ENCODE measurements at places on chromosomes 7 and 10. TPM values are rescaled to one million over a fixed set of nuclear protein-coding genes. Genes with fewer than 3 reads are reported as not detected.

Gene NPC1L1
- 0.30 TPM for total RNA-seq

DNA sequence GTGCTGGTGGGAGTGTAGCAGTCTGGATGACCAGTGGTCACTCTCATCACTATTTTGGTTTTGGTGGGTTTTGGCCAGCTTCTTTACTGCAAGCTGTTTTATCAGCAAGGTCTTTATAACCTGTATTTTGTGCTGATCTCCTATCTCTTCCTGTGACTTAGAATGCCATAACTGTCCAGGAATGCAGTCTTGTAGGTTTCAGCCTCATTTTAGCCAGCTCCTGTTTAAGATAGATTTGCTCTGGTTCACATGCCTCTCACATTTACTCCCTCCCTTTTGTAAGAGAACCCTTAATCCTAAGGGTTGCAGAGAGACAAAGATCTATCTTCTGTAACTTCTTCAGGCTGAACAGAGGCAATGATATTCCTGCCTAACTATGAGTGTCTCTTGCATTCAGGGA is 51.2 kb upstream of the INHBA start:
- DNase-seq: no peak

DNA sequence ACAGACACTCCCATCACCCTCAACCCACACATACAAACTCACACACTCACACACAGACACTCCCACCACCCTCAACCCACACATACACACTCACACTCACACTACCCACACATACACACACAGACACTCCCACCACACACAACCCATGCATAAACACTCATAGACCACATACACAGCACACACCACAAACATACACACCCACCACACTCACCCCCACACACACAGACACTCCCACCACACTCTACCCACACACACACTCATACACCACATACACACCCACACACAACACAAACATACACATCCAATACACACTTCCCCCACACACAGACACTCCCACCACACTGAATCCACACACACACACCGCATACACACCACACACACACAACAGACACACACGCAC is 521.2 kb downstream of the TCERG1L start:
- DNase-seq: no peak

- DNase-seq: peak; percentile 78
Observed at GRCh38 chr7:6653071-6654003, 16.2 kb downstream of the ZNF316 start.

DNA sequence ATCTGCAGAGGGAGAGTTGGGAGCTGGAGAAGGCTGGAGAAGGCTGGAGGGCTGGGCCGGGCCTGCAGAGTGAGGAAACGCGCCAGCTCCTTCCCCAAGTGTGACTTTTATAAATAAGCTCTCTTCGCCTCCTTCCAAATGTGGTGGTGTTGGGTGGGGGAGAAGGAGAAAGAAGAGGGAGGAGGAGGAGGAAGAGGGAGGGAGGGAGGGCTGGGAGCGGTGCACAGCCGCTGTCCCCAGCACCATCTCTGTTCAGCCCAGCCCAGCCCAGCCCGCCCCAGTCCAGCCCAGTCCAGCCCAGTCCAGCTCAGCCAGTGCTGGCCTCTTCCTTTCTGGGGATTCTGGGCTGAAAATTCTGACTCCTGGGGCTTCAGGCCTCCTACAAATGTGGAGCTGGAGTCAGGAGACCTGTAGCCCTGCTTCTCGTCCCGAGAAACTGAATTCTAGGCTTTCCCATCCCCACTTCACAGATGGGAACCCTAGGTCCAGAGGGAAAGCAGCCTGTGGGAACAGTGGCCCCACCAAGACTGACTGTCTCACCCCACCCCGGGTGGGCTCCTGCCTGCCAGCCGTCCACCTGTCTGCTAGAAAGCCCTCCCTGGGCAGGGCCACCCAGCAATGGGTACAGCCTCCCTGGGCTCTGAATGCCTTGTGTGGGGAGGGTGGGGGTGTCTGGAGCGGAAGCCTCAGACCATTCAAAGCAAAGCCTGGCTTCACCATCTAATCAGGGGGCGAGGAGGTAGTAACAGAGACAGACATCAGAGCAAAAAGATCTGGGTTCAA is 2.3 kb downstream of the STX1A start:
- no peak for DNase-seq

DNA sequence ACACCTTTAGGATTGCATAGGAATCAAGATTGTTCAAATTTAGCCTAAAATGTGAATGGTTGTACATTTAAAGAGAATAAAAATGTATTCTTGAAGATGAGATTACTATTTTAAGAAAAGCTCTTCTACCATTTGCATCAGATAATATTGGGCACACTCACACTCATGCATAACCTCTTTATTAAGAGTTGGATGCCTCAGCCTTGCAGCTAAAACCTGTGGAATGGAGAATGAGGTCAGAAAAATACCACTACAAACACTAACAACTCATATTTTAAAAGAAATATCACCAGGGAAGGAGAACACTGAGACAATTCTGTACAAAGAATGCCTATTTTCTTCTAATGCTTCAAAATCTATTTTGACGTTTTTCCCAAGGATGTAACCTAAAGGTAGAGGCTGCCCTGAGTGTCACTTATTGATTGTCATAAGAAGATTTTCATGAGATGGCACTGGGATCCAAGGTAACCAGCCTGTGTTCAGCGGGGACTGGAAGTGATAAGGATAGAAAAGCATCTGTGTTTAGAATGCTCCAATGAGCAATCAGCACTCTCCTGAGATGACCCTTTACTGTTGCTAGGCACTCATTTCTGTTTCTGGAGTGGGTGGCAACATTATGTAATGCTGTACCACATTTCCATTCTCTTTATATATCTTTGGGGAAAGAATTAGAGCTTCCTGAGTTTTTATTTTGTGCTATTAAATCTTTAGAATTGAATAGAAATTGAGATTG is 26.6 kb downstream of the REEP3 start:
- DNase-seq: no peak

- no peak for DNase-seq
Observed at GRCh38 chr10:86601956-86602602, 52.3 kb upstream of the OPN4 start.

DNA sequence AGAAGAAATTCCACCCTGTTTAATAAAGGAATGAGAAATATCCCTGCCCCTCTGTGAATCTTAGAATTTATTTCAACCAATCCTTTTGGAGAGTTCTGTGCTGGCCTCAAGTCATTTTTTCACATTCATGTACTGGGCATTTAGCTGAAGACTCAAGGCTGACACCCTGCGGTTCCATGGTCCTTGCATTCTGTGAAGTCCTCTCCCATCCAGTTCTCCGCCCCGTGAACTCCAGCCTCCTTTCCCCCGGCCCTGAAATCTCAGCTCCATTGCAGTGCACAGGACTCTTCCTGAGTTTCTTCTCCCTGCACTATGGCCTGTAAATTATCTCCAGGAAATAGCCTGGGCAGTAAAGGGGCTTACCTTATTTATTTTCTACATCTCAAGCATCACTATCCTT is 183.0 kb upstream of the KCND2 start:
- DNase-seq: no peak

Gene ZNF117
- total RNA-seq: 9.5 TPM

DNA sequence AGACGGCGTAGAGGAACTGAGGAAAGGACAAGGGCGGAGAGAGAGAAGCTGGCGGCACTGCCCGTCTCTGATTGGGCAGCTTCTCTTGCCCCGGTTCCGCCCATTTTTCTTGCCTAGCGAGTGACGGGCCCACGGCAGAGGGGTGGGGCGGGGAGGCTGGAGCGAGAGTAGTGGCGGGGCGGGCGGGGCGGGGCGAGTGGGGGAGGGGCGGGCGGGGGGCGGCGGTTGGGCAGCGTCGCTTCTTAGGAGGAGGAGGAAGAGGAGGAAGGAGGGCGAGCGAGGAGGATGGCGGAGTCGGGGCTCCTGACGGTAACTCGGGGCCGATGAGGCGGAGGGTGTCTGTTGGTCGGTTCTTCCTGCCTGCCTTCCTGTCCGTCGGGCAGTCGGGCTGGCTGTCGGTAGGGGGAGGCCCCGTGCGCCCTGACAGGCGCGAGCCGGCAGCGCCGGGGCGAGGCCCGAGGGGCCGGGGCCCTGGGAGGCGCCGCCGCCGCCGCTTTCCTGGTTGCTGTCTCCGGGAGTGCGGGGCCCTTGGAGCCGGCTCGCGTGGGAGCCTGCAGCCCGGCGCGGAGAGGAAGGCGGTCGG is at the start of gene SHOC2:
TSS of gene SHOC2 (plus strand) at position 256 of the 583 bp plus-strand sequence. CDS start 44,755 bp downstream, outside the sequence.
- DNase-seq: peak; percentile 100

- no peak for DNase-seq
Observed at GRCh38 chr7:111362506-111363054, 199.7 kb downstream of the IMMP2L start.

- DNase-seq: peak; percentile 8
Observed at GRCh38 chr10:5528989-5529701, 4.4 kb downstream of the CALML3 start.

GRCh38 chr7:11127114-11127785 is 153.6 kb downstream of the PHF14 start:
- DNase-seq: no peak

DNA sequence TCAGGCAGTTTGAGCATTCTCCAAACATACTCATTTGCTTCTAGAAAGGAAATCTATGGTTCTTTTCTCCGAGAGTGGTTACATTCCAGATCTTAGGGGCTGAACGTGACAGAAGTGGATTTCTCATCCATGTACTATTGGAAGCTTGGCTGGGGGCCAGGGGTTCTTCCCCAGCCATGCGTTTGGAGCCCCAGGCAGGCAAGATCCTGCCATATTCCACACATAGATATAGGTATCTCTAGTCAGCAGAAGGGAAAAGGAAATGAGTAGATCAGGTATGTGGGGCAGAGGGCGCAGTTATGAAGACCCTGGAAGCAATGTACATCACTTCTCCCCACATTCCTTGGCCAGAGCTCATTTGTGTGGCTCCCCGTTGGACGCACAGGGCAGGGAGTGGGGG is 299.8 kb downstream of the CCDC3 start:
- DNase-seq: no peak

GRCh38 chr10:50250096-50250854 is 1.0 kb downstream of the ASAH2 start:
- no peak for DNase-seq

Gene INSYN2A
- 1.1 TPM for total RNA-seq

- no peak for DNase-seq
Observed at GRCh38 chr10:81872206-81872862, 2.7 kb upstream of the NRG3 start.

- DNase-seq: no peak
Observed at GRCh38 chr7:155857141-155857540, 44.9 kb upstream of the SHH start.

DNA sequence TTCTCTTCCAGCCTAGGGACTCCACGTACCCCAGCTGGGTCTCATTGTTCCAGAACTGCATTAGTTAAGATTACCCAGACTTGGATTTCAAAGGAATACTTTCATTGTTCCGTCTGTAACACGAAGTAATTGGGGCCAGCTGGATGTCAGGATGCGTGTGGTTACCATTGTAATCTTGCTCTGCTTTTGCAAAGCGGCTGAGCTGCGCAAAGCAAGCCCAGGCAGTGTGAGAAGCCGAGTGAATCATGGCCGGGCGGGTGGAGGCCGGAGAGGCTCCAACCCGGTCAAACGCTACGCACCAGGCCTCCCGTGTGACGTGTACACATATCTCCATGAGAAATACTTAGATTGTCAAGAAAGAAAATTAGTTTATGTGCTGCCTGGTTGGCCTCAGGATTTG is 21.0 kb downstream of the LRRC17 start:
- DNase-seq: no peak

Gene NACAD
- total RNA-seq: 2.3 TPM

Gene TFPI2
- 2.6 TPM for total RNA-seq

Gene HDAC9
- total RNA-seq: 9.4 TPM

DNA sequence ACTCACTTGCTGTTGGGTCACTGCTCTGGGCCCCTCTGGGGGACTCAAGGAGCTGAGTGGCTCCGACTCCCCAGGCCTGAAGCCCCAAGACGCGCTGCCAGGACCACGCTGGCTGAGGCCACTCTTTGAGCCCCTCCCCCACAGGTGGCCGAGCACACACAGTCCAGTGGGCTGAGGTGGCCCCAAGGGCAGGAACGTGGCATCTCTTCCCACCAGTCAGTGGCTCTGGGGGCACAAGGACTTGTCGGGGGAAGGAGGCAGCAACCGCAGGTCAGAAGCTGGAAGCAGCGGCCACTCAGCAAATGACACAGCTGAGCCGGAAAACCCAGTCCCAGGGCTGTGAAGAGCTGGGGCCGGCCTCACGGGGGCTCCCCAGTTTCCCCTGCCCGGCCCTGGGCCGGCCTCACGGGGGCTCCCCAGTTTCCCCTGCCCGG is 24.1 kb downstream of the GRIFIN start:
- peak; percentile 44 for DNase-seq

DNA sequence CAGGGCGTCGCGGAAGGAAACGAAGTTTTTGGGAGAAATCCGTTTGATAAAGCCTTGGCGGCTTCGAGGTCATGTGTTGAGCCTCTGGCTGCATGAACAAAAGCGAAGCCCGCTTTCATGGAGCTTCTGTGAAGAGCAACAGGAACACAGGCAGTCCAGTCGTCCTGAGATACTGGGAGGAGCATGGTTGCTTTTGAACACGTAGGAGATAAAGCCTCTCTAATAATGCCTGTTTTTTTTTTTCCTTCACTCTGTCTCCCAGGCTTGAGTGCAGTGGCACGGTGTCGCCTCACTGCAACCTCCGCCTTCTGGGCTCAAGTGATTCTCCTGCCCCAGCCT is 473 bp upstream of the ZNF32 start:
- DNase-seq: no peak

Gene CCL24
- total RNA-seq: not detected

Gene MOGAT3
- not detected for total RNA-seq

DNA sequence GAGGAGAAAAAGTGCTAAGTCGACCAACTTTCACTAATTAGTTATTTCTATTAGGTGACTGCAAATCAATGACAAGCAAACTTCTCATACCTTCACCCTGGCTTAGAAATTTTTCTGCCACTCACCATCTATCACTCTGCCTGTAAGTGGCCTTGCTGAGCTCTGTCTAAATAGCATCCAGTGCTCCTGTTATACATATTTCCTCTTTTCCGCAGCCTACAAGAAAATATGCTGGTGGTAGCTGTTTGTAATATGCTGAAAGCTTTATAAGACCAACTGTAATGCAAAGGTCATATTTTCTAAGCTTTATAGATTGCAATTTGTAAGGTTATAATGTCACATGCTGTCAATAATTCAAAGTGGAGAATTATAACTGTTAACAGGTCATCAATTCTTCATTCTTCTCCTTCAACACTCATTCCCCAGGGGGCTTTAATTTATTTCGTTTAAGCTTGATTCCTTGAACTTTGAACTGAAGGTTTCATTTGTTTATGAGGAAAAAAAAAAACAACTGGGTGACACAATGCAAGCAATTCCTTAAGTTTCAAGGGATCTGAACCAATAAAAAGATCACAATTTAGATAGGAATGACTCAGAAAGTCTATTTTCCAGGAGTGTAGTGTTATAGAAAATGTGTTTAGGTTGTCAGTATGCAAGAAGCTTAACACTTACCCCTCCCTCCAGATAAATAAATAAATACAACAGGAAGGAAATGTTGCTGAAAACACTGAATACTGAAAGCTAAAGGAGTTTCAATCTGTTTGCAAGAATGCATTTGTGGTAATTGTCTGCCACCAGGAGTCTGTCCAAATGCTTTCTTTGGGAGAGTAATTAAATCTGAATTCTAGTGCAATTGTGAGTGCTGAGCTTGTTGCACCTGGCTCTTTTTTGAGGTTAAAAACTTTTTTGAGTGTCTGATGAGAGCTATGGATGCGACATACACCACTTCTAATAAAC is 183.7 kb downstream of the SORCS1 start:
- DNase-seq: no peak

Gene SEC61G
- total RNA-seq: 201 TPM

- DNase-seq: no peak
Observed at GRCh38 chr10:423178-423577, 266.3 kb downstream of the DIP2C start.

Gene PITRM1
- 63.4 TPM for total RNA-seq

GRCh38 chr7:133829336-133829897 is 297.7 kb upstream of the LRGUK start:
- no peak for DNase-seq

GRCh38 chr10:12656518-12657142 is 307.3 kb downstream of the CAMK1D start:
- DNase-seq: no peak

Gene FGFR2
- total RNA-seq: 60.2 TPM

All from upper lobe of left lung (tissue), 6 donors.